ENCODE measurements at places on chromosomes 7 and 10.

DNA sequence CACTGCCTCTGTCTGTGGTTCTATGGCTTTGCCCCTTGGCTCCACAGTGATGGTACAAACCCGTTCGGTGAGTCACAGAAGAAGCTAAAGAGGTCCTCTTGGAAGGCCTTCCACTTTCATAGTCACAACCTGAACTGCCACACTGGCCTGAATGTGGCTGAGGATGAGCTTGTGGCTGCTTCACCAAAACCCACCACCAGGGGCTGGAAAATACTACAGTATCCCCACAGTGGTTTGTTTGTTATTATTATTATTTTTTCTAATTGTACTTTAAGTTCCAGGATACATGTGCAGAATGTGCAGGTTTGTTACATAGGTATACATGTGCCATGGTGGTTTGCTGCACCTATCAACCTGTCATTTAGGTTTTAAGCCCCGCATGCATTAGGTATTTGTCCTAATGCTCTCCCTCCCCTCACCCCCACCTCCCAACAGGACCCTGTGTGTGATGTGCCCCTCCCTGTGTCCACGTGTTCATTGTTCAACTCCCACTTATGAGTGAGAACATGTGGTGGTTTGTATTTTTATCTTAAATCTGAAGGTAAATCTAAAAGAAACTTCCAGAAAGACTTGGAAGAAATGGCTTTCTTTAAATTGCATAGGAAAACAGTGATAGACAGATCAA lies 160.8 kb upstream of the NPSR1 start:
- DNase-seq, result no peak

DNA sequence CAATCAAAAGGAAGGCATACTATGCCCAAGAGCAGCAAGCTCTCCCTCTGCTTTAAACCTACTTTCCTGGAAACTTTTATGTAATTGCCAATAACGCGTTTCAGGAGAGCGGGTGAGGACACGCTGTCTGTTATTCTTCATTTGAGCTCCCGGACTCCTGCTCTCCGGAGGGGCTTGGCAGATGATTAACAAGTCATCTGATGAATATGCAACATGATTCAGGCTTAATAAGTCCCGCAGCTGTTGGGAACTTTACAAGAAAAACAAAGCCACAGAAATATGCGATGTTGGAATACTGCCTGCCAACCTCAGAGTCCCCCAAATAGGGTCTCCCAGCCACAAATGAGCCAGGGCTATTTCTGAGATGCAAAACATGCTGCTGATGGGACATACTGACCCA lies 348.0 kb downstream of the GPAM start:
- DNase-seq, result no peak

GRCh38 chr10:74008212-74008731 lies 10.4 kb downstream of the VCL start:
- DNase-seq, result no peak

- no peak for DNase-seq
These were observed 121.6 kb downstream of the CREB5 start for GRCh38 chr7:28533731-28534531.

- DNase-seq, result no peak
These were observed 438.5 kb downstream of the GRID1 start for GRCh38 chr10:85927952-85928665.

GRCh38 chr10:130772676-130773075 lies 538.8 kb downstream of the TCERG1L start:
- no peak for DNase-seq

DNA sequence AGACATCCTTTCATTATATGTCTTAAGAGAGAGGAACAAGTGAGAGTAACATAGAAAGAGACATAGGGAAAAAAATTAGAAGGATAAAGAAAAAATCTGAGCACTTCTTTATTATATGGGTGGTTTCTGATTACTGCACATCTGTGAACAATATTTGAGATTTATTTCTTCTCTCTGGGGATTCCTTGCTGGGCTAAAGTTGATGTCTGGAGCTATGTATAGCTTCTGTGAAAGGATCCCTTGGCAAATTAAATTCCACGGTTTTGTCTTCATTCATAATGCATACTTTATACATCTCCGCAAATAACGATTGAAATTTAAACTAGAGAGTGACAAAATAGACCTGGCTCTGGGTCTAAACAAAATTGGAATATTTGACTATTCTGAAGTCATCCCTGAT lies 232.2 kb upstream of the CTBP2 start:
- no peak for DNase-seq
